Cortex of kidney (tissue), 1 donor: ENCODE measurements at places on chromosomes 3 and 15.

DNA sequence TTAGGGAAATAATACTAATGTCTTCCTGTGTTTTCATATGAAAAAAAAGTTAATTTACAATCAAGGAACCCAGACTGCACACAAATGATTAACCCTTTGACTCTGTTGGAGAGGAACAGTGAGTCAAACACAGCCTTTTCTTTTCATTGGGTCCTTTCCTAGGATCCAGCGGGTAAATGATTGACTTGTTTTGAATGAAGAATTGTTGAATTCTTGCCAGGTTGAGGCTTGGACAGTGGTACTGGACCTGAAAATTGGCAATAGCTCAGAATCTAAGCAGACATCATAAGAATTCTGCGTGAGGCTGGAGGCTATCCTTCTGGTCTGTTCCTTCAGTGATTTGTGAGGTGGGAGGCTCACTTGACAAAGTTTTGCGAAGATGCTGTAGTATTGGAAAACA lies 143.0 kb downstream of the RYR3 start:
- DNase-seq, result no peak

DNA sequence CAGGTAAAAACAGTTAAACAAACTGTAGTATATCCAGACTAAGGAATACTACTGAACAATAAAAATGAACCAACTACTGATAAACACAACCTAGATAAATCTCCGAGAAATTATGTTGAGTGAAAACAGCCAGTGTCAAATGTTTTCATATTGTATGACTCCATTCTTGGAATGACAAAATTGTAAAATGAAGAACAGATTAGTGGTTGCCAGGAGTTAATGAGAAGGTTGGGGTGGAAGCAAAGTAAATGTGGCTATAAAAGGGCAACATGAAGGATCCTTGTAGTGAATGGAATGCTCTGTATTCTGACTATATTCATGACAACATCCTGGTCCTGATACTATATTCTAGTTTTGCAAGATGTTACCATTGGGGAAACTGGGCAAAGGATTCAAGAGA lies 27.5 kb upstream of the ACKR4 start:
- DNase-seq, result no peak

DNA sequence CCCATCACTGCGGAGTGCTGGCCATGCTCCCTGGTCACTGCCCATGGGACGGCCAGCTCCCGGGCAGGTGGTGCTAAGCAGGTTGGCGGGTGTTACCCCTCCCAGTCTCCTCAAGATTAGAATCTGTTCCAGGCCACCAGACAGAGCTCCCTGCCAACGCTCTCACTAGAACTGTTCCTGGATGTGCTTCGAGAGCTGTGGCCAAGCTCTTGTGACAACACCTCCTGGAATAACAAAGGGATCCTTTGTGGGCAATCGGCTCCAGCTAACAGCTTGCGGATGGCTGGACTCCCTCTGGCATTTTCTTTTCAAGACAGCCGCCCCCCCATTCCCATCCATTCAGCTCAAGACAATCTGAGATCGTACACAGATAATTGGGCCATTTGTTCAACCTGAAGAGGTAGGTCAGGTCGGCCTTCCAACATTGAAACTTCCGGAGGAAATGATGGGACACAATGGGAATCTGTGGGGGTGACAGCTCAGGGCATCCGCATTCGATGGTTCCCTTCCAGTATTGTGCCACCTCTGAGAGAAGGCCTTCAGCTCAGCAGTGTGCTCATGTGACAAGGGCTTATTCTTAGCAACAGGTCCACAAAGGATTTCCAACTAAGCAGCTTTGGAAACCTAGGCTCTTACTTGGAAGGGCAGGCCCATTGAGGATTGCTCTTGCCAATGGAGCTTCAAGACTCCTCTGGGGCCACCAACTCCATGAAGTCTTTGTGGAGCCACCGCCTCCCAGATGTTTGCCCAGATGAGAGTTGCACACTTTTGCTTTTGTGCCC lies 11.6 kb upstream of the EPHB3 start:
- DNase-seq, result no peak

- no peak for DNase-seq
Measured at GRCh38 chr3:37324850-37325321, 150.5 kb upstream of the LRRFIP2 start.

DNA sequence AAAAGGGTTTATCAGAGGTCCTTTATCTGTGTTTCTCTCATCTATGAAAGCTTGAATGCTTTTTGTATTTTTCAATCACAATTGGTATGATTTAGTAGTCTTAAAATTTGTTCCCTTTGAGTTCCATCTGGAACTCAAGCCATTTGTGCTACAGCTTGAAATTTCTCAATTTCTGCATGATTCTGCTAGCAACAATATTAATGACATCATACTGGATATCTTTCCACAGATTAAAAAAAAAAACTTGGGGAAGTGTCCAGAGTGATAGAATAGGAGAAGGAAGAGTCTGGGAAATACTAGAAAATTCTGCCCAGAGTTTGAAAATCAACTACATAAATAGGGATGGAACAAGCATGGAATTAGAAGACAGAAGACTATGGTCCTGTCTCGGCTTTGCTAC lies 9.3 kb upstream of the FBN1 start:
- no peak for DNase-seq

GRCh38 chr15:86764021-86764420 lies 684.4 kb downstream of the AGBL1 start:
- DNase-seq, result no peak
